ENCODE measurements at places on chromosomes 16 and 17. TPM values are rescaled to one million over a fixed set of nuclear protein-coding genes. Genes with fewer than 3 reads are reported as not detected.

LPO gene
- total RNA-seq: not detected

TNP2 gene
- not detected for total RNA-seq

KRT15 gene
- total RNA-seq: not detected

CDRT15 gene
- not detected for total RNA-seq
